OCI-M1 (cell line): ENCODE measurements at places on chromosomes 16 and 17.

DNA sequence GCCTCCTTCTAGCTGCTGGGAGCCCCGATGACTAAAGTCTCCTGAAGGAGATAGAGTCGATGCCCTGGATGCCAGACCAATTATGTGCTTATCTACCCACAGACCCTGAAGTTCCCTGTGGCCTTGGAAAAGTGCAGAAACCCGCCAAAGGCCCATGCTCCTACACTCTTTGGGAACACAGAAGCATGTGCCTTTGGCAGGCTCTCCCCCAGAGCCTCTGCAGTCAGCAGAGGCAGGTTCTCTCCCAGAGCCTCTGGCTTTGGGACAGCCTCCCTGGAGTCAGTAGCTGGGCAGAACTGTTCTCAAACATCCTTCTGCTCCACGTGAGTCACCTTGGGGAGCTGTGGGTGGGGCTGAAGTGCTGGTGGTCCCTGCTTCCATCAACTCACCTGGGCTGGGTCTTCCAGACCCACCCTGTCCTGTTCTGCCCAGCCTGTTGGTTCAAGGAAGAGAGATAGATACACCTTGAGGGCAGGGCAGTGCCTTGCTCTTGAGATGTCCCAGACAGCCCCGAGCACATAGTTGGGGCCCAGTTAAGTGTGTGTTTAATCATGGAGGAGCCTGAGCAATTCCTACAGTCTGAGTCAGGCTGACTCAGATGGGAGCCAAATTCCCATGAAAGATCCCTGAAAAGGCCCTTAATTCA lies 3.2 kb upstream of the CDK5RAP3 start:
- no peak for DNase-seq

- peak; percentile 63 for DNase-seq
Observed at GRCh38 chr16:27285676-27286196, 17.2 kb upstream of the NSMCE1 start.

GRCh38 chr16:25751230-25751835 lies 59.6 kb downstream of the HS3ST4 start:
- DNase-seq, result no peak

GRCh38 chr17:59702304-59702703 lies 4.9 kb downstream of the PTRH2 start:
- DNase-seq, result no peak

DNA sequence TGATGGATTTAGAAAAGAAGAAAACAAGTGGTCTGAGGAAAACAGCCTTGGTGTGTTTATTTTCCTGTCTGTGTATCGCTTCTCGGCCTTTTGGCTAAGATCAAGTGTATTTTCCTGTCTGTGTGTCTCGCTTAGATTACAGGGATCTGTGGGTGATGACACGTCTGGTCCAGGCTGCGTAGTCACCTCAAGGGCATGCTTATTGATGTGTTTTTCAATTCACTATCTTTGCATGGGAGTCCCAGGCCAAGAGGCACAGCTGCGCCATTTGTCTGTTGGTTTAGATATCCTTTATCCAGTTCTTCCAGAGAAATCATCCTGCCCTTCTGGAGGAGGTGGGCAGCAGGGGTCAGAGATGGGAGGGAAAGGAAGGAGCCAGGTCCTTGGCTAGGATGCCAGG lies 47.1 kb upstream of the STH start:
- DNase-seq, result peak; percentile 9

DNA sequence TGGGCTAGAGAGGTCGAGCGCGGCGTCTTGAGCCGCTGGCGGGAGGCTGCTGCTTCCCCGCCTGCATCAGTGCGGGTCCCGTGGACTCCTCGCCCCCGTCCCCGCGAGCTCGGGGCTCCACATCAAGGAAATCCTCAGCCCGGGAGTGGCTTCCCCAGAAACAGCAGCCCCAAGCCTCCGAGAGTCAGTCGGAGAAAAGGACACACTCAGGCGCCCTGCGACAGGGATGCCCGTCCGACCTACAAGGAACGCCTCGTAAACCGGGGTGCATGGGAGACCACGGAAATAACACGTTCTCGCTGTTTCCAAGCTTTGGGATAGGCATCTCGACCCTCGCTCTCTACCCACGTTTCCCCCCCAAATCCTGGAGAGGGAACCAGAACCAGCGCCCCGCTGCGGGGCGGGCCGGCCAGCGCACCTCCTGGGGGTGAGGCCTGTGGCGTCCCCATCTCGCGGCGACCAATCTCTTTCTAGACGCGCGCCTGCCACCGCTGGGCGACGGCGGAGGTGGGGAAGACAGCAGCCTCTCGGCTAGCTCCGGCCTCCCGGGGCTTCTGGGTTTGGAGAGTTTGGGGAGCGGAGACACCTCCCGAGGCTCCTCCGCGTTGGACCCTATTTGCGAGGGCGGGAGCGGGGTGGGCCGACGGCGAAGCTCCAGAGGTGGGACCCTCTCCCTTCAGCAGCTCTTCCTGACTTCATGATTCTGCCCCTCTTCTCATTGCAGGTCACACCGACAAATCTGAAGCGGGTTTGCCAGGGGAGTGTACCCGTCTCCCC lies 759 bp upstream of the TP53I13 start:
- peak; percentile 75 for DNase-seq

DNA sequence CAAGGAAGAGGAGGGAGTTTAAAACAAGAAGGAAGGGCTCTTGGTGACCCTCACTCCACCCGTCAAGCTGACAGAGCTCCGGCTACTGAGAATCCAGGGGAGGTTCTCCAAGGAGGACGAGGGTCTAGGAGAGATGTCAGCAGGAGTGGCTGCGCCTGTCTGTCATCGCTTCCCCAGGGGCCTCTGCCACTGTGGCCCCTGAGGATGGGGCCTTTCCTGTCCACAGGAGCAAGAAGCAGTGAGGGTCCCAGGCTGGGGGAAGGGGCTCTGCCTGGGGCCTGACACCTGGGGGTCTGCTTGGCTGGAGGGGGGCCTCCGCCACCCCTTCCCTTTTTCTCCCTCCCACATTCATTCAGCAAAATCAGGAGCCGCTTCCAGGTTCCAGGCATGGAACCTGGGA lies 66.5 kb upstream of the TNRC6C start:
- no peak for DNase-seq

DNA sequence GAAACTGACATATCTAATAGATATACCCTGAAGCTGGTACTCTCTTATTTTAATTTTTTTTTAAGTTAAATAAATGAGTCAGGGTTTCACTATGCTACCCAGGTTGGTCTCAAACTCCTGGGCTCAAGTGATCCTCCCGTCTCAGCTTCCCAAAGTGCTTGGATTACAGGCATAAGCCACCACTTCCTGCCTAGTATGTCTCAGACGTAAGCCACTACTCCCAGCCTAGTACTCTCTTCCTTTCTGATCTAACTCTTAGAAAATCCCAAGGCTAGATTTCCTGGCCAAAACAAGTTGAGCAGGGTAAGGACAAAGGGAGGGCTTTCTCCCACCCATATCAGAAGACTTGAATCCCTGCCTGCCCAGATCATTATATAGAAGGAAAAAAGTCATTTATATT lies 33.7 kb downstream of the HOXB1 start:
- DNase-seq, result no peak

DNA sequence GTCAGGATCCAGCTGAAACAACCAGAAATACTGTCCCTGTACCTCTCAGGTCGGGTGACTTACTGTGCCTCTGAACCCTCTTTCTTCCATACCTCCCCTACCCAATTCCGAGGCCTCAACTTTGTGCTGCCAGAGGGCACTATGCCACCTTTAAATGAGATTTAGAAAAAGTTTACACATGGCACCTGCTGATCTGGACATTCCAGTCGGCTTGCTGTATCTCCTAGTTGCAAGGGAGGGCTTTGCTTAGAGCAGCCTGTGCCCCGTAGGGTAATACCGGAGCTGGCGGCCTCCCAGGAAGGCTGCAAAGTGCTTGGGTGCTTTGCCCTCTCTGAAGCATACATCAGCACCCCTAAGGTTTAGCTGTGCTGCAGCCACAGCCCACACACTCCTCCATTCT lies 306.0 kb upstream of the RBFOX1 start:
- DNase-seq, result no peak

DNA sequence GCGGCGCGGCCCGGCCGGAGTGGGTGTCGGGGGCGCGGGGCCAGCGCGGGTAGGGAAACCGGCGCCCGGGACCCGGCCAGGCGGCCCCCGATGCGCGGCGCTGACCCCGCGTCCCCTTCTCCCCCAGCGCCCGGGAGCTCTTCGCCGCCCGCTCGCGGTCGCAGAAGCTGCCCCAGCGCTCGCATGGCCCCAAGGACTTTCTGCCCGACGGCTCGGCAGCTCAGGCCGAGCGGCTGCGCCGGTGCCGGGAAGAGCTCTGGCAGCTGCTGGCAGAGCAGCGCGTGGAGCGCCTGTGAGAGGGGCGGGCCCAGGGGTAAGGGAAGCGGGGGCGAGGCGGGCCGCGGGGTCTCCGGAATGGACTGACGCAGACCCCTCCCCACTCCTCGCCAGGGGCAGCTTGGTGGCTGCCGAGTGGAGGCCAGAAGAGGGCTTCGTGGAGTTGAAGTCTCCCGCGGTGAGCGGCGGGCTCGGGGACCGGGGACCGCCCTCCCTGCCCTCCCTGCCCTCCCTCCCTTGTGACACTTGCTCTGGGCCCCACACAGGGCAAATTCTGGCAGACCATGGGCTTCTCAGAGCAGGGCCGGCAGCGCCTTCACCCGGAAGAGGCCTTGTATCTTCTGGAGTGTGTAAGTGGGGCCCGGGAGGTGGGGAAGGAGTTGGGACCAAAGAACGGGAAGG lies 430 bp downstream of the TSEN54 start:
- peak; percentile 69 for DNase-seq

DNA sequence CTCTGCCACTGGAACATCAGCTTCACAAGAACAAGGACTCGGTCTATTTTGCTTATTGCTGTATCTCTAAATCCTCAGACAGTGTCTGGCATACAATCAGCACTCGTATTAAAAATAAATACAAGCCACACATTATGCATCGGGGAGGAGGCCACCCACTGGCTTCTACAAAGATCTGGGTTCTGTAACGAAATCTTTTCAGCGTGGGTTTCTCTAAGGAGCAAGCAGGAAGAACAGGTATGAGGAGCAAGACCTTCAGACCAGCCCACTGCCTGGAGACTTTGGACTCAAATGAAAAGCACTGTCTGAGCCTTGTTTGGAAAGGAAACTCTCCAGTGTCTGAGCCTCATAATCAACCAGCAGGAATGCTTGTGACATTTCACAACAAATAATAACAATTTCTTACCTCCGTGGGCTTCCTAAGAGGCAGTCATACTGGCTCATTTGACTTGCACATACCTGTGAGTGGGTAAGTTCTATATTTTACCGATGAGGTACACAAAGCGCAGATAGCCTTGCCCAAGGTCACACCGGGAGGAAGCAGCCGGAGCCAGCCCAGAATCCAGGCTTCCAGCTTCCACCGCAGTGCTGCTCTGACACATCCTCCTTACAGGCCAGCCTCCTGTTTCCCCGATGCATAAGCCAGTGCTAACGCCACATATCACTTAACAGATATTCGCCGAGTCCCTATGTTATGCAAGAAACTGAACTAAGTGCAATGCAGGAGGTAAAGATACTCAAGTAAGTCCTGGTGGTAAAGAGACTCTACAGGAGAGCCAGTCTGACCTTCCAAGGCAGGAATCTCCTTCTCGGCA lies 118.6 kb upstream of the TNRC6C start:
- peak; percentile 41 for DNase-seq

GRCh38 chr17:68387435-68388218 lies 69.7 kb downstream of the WIPI1 start:
- no peak for DNase-seq

GRCh38 chr16:2205104-2205966 lies at the start of gene MLST8:
MLST8 (plus strand) TSS chr16:2205454; CDS start chr16:2206086, 632 bp downstream.
- DNase-seq, result peak; percentile 92

DNA sequence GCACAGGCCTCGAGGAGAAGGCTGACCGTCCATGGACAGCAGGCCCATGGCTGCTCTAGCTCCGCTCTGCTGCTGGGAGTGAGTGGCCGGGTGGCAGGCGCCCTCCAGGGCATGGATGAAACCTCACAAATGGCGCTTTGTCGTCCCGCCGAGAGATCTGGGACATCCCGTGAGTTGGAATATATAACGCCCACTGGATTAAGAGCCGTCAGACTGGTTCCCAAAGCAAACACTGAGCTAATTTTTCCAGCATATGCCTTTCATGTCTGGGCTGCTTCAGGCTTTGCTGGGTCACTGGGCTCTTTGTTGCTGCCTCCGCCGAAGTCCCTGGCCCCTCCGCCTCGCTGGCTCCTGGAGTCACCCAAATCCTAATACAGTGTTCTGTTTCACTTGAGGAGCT lies 266.3 kb downstream of the FOXL1 start:
- no peak for DNase-seq
